ENCODE measurements at places on chromosomes 2 and 18.

- DNase-seq, result no peak
Observed at GRCh38 chr2:202185156-202185555, 53.2 kb downstream of the SUMO1 start.

DNA sequence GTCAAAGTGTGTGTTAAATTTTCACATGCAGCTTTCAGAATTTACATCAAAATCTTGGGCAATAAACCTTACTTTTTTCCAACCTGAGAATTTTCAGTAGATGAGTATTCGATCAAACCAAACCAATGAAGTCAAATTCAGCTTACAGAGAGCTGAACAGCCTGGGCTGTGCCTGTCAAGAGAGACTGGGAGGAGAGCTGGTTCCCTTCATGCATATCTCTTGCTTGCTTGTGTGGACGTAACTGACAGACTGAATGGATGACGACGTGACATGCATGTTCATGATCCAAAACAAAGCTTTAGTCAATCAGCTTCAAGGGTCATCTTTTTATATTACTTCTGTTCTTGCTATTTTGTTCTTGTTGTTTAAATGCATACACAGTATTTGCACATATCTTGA, 145.2 kb downstream of the GALNT3 start:
- no peak for DNase-seq

GRCh38 chr2:151851761-151852160, 23.5 kb upstream of the ARL5A start:
- DNase-seq, result no peak

DNA sequence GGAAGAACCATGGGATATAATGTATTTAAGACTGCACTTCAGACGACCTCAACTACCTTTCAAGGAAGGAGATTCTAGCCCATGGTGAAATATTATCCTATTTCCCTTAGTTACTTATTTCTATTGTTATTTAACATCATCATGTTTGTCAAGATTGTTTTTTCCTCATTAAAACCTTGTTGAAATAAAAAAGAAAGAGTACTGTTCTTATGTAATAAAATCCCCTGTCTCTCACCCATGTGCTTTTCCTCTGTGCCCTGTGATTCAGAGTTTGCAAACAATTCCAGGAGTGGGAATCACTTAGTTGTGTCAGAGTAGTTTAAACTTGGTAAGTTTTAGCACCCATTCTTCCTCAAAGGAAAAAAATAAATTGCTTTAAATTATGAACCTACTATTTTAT, 43.6 kb downstream of the ERBB4 start:
- DNase-seq, result no peak

GRCh38 chr2:69163109-69163508, 150.1 kb downstream of the ANTXR1 start:
- no peak for DNase-seq

GRCh38 chr2:30026091-30027055, 105.0 kb upstream of the ALK start:
- DNase-seq, result no peak

- no peak for DNase-seq
Observed at GRCh38 chr18:21458310-21458709, 142.2 kb downstream of the ESCO1 start.

- no peak for DNase-seq
Observed at GRCh38 chr18:58529714-58530354, 99.1 kb downstream of the ALPK2 start.

- DNase-seq, result peak; percentile 86
Observed at GRCh38 chr2:158994920-158995676, 26.7 kb downstream of the TANC1 start.

- no peak for DNase-seq
Observed at GRCh38 chr18:47512056-47512455, 260.6 kb upstream of the SKOR2 start.

DNA sequence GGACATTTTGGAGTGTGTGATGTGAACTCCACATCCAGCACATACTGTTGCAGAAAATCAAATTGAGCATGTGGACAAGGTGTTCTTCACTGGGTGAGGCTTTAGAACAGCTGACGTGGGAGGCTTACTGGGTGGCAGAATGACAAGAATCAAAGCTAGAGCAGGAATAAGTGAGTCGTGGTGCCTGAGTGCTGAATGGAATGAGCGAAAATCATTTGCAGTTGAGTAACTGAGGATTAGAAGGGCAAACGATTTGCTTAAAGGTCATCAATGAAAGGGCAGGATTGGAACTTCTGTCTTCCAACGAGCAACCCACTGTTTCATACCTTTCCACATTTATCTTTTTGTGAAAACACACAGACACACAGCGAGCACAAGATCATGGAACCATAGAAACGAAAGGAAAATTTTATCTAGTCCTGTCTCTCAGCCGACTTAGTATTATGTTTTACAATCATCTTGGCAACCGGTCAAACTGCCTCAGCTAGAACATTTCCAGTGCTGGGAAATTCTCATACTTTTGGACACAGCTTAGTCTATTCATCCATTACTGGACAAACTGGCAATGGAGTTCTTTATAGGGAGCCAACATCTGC, 7.2 kb upstream of the DAW1 start:
- DNase-seq, result peak; percentile 61

DNA sequence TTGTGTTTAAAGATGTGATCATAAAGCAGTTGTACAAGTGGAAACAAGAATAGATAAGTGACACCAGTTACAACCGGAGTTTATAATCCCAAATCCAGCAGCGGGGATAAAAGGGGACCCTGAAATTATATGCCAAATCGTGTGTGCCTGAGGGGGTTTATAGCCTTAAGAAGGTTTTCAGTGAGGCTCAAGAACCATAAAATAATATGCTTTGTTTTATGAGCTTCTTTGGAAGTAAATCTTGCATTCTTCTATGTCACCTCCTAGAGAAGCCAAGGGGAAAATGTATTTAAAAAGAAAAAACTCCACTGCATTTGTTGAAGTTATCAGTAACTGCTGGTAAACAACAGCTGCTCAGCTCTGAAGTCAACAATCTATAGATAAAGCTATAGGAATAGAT, 25.8 kb upstream of the MAP3K20 start:
- DNase-seq, result no peak

GRCh38 chr2:200244111-200244510, 62.4 kb upstream of the SPATS2L start:
- no peak for DNase-seq

- DNase-seq, result no peak
Observed at GRCh38 chr2:240790370-240791220, 29.4 kb downstream of the KIF1A start.

DNA sequence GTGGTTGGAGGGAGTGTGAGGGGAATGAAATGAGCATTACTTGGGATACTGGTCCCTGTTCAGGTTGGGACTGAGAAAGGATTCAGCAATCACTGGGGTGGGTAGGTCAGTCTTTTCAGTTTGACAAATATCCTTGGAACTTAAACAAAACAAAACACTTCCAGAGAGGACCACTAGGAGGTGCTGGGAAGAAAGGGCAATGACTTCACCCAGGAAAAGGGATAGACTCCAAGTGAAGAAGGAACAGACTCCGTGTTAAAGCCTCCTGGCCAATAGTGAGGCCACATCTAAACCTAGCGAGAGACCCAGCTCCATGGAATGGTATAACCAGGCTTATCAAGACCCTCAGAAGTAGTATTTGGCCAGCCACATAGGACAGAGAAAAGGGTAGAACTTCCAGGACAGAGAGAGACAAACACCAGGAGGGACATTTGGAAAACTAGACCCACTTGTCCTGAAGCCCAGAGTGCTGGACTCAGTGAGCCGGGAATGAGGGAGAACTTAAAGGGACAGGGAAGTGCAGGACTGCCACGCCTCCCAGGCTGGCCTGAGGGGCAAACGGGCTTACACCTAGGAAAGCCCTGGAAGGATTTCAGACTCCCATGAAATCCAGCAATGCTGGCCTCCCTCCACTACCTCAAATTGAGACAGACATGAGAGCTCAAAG, 19.6 kb upstream of the KCNG3 start:
- DNase-seq, result peak; percentile 37

GRCh38 chr2:96553176-96553956, 16.8 kb downstream of the ARID5A start:
- no peak for DNase-seq

Data from NCI-H226 (cell line).